ENCODE measurements at places on chromosomes 5 and 9.

GRCh38 chr5:130985776-130986175, 179.3 kb downstream of the HINT1 start:
- no peak for DNase-seq

DNA sequence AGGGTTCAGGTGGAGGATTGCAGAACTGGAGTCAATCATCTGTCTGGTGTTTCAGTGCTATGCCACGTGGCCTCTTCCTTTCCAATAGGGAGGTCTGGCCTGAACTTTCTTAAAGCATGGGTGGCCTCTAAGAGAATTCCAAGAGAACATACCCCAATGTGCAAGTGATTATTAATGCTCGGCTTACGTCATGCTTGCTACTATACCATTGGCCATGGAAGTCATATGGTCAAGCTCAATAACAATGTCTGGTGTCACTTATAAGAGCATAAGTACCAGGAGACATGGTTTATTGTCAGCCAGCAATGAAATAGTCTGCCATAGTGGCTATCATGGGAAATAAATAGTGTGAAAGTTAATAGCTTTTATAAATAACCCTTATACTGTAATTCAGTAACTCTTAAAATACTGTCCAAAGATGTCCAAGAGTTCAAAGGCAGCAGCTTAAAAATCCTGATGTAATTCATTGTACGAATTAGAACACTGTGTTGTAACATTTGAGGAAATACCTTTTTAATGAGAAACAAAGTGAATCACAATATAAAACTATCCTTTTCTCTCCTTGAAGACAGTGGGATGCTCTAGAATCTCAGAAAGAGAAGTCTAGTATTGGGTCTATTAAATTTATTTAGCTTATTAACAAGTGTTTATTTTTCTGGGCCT, 355.4 kb upstream of the PRR16 start:
- no peak for DNase-seq

- DNase-seq = no peak
Observed at GRCh38 chr5:128532127-128532526, 5.9 kb downstream of the FBN2 start.

DNA sequence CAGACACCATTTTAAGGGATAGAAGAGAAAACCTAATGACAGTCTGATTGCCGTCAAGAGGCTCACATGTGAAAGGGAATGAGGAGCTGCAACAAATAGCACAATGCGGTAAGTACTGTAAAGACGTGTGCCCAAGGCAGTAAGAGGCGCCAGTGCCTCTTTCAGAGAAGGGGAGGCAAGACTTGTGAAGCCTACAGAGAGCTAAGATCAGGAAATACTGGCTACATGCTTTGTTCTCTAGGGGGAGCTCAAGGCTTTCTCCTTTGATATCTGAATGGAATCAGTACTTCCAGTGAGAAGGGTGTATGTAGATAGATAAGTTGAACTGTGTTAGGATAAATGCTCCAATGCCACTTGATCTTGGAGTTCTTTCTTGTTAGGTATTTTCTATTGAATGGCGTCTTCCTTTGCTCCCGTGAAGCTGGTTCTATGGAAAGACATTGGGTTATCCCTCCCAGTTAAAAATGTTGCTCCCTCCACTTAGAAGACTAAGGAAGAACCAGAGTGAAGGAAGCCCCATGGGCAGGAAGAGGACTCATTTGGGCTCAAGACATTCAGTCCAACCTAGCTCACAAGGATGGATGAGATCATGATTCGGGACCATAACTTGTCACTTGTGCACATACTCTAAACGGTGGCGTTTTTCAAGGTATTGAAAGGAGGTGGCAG, 23.5 kb upstream of the ALDOB start:
- DNase-seq = no peak

DNA sequence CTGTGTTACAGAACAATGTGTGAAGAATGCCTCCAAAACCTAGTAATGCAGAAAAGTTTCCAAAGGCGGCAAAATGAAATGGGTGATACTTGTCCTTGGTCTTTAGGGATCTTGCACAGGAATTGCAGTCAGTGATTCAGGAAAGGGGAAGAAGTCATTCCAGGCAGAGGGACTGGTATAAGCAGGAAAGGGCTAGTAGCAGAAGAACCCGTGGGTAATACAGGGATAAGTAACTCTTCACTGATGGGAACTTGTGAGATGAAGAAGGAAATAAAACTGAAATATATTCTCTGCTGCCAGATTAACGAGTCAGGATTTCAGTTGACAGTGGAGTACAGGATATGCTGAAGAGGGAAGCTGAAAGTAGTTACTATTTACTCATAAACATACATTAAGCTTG, 1.2 kb downstream of the SRFBP1 start:
- no peak for DNase-seq

- DNase-seq = no peak
Observed at GRCh38 chr5:180586204-180586603, 5.1 kb downstream of the SCGB3A1 start.

DNA sequence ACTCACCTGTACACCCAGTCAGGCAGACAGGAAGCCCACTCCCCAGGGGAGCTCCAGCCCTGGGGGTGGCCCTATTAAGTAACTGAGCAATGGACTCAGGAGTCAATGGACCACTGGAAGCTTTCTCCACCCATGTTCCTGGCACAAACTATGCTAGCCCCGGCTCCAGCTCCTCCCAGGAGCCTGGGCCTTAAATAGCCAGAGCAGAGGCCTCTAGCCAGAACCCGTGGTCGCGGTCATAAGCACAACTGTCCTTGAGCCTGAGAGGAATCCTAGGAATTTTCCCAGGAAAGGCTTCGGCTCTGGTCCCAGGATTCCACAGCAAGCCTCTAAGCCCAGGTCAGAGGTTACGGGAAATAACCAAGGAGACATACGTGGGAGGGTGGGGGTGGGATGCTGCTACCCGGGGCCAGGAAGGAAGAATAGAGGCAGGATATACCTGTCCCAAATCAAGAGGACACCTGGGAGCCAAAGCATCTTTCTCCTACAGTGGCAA, 5.5 kb downstream of the SEPTIN8 start:
- DNase-seq = no peak

GRCh38 chr5:98742396-98743073, 30.9 kb upstream of the RGMB start:
- no peak for DNase-seq

GRCh38 chr5:14064841-14065240, 78.3 kb upstream of the TRIO start:
- no peak for DNase-seq

All from cortex of kidney (tissue), 1 donor.